ENCODE measurements at places on chromosomes 4 and X. TPM values are rescaled to one million over a fixed set of nuclear protein-coding genes. Genes with fewer than 3 reads are reported as not detected.

GRCh38 chrX:141439651-141440050 lies 144.9 kb downstream of the SPANXA1 start:
- no peak for DNase-seq

- DNase-seq = no peak
These were observed 2.3 kb downstream of the PF4 start for GRCh38 chr4:73979407-73979957.

DNA sequence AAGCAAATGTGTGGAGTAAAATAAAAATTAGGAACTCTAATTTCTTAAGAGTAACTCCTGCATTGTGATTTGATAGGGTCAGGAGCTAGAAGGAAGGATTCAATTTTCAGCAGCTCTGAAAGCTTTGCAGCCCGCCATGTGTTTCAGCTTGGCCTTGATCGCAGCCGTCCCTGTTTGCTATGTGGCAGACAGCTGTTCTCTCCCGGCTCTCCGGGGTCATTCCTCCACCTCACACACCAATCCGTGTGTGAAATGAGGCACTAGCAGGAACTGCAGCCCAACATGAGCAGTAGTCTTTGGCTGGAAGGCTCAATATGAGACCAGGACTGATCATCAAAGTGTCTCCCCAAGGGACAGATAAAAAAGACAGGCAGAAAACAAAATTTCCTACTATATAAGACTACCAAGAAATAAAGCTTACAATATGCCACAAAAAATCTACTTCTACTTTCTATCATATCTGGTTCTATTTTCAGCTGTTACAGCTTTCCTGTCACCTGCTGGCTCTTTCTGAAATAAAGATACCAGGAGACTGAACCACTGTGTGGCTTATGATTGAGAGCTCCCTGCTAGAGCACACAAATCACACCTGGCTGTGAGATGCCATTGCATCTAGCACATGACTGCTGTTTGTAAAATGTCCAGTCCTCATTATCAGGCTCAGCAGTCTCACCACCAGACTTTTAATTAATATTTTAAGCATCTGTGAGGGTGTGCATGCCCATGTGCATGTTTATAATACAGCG lies 44.1 kb upstream of the SEC24B start:
- no peak for DNase-seq

GRCh38 chr4:151217326-151217725 lies 59.6 kb upstream of the PRSS48 start:
- DNase-seq = no peak

DNA sequence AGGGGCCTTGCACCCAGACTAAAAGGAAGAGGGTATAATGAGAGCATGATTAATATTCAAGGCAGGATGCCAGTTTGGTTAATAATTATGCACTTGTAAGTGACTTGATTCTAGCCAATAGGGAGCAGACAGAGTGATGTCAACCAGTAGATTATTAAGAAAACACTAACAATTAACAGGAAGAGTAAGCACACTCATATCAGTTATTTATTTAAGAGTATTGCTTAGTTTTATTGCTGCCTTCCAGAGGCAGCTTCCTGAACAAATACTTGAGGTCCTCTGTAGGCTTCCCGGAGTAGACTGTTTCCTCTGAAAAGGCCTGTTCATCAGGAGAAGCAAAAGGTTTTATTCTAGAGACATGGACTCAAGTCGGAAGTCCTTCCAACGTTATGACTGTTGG lies 129.1 kb upstream of the AFF2 start:
- no peak for DNase-seq

DNA sequence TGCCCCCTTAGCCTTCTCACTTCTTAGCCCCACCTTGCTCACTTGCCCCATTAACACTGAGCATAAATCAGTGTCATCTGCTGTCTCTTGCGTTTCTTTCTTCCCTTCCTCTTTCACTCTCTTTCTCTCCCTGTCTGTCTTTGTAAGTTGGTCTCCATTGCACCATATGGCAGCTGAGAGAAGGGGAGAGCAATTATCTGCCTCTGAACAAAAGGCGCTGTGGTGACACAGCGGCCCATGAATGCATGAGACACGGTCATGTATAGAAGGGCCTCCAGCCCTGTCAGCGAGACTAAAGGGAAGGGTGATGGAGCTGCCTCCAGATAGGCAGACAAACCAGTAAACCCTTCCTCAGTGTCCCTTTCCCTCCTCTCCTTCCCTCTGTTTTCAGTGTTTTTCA lies 88.8 kb upstream of the PCDH18 start:
- DNase-seq = no peak

DNA sequence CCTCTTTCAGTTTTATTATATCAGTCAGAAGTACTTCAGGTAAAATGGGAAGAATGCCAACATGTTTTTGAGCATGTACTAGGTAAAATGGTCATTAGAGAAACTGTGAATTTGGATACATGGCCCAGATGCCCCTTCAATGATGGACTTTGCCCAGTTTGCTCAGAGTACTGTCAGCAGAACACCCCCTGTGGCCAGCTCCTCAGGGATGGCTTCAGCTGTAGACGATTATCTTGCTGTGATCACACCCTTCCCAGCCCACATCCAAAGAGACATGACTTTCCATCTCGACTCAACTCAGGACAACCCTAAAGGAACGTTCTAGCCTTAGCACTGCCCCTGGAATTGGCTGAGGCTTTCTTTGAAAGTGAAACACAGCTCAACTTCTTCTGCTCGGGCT lies 439.1 kb downstream of the PACRGL start:
- no peak for DNase-seq

DNA sequence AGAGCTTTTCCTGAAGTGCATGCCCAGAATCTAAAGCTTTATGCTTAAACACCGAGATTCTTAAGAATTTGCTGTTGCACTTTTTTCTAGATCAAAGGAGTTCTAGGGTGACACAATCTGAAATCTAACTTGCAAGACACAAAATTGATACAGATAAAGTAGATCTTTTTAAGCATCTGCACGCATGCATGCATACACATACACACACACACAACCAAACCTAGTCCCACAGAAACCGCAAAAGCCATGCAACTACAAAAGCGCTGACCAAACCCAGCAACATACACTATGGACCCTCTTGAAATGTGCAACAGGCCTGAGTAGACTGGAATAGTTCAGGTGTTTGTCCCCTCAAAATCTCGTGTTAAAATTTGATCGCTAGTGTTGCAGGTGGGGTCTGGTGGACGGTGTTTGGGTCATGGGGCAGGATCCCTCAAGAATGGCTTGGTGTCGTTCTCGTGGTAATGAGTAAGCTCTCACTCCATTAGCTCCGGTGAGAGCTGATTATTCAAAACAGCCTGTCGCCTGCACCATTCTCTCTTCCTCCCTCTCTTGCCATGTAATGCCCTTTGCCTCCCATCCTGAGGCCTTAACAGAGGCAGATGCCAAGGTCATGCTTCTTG lies 52.7 kb downstream of the IRF2 start:
- no peak for DNase-seq

- no peak for DNase-seq
These were observed 26.7 kb upstream of the TADA2B start for GRCh38 chr4:7016512-7016911.

DNA sequence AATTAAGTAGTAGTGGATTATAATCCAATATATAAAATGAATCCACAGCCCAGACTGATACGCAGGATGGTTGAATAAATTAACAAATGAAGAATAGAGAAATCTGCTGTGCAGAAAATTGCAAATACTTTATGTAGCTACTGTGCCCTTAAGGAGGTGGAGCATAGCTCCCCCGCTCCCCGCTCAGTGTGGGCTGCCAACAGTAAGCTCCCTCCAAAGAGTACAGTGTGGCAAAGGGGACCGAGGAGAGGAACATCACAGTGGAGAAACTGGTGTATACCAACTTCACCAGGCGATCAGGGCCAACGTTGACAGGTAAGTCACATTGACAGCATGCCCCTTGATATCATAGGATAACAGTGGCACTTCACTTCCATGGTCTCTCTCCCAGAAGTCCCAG lies 57.9 kb upstream of the CLDN34 start:
- no peak for DNase-seq

- DNase-seq = no peak
These were observed 2.2 kb downstream of the FUNDC2 start for GRCh38 chrX:155028877-155029291.

- no peak for DNase-seq
These were observed 45.2 kb downstream of the ACSL4 start for GRCh38 chrX:109687903-109688302.

- DNase-seq = no peak
These were observed 14.7 kb downstream of the CNOT6L start for GRCh38 chr4:77804471-77804870.

DNA sequence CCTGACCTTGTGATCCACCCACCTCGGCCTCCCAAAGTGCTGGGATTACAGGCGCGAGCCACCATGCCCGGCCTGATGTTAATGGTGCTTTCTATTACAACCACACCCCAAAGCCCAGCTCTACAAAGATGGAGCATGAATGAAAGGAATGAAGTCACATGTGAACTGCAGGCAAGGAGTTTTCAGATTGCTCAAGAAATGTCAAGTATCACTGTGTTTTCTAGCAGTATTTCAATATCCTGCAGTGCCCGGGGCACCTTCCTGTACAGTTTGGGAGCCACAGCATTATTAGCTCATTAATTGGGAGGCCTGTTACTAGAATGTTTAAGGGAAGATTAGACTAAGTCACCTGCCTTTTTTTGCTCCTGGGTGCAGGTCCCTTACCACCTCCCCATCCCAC lies 40.1 kb downstream of the PRIMPOL start:
- no peak for DNase-seq

GRCh38 chr4:173415092-173415491 lies 16.2 kb upstream of the SCRG1 start:
- no peak for DNase-seq

GRCh38 chr4:71446479-71447081 lies 107.8 kb downstream of the SLC4A4 start:
- DNase-seq = no peak

DNA sequence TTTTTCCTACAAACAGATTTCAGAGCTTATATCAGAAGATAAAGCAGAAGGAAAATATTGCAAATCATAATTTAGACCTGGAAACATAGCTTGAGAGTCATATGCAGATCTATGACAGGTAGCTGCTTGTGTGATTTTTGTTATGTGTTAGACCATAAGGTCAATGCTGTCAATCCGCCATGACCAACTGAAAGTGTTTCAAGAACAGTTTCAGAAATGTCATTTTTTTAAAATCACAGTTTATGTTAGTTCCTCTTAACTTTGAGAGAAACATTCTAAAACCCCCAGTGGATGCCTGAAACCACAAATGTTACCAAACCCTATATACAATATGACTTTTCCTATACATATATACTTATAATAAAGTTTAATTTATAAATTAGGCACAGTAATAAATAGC lies 391.3 kb upstream of the FAM241A start:
- no peak for DNase-seq

- no peak for DNase-seq
These were observed 100.9 kb upstream of the RADX start for GRCh38 chrX:106510713-106511403.

IQCM gene
- not detected for total RNA-seq

LDB2 gene
- not detected for total RNA-seq

GABRE gene
- total RNA-seq = 0.08 TPM

JAKMIP1 gene
- 3.7 TPM for total RNA-seq
